ENCODE measurements at places on chromosomes 1 and 21. TPM values are rescaled to one million over a fixed set of nuclear protein-coding genes. Genes with fewer than 3 reads are reported as not detected.

DNA sequence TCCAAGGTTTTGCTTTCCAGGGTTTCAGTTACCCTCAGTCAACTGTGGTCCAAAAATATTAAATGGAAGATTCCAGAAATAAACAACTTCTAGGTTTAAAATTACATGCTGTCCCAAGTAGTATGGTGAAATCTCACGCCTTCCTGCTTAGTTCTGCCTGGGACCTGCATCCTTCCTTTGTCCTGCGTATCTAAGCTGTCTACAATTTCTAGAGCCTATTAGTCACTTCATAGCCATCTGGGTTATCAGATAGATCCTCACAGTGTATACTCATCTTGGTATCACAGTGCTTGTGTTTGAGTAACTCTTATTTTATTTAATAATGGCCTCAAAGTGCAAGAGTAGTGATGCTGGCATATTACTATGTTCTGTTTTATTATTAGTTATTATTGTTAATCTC is 157.7 kb downstream of the ROR1 start:
- H3K36me3 ChIP-seq = no peaks in the 10 kb centered on the region
- no peak for DNase-seq
- peaks cover 7% of the 10 kb centered on the region for H3K4me1 ChIP-seq
- no peak overlapping the region for H3K4me3 ChIP-seq
- no peak overlapping the region for H3K27ac ChIP-seq

DNA sequence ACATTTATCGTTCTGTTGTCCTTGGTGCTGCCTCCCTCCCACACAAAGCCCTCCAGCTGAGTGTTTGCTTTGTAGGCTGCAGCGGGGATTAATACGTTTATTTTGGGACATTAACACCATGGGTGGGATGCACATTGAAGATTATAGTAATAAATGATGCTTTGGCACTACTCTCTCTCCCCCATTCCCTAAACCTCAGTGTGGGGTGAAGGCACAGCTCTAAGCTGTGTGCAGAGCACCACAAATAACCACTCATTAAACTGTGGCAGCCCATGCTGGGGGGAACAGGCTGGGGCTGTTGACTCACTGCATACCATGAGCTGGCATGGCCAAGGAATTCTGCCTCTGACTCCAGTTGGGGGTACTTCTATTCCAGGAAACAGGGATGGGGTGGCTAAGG is 7.7 kb downstream of the PCP4L1 start:
- H3K4me3 ChIP-seq = no peak overlapping the region
- no peak overlapping the region for H3K27ac ChIP-seq
- DNase-seq = peak; percentile 32

GRCh38 chr21:20151741-20152140 is 846.5 kb upstream of the NCAM2 start:
- H3K4me1 ChIP-seq = no peaks in the 10 kb centered on the region
- no peak overlapping the region for H3K4me3 ChIP-seq
- no peak for DNase-seq
- H3K27ac ChIP-seq = no peak overlapping the region
- H3K36me3 ChIP-seq = no peaks in the 10 kb centered on the region

DNA sequence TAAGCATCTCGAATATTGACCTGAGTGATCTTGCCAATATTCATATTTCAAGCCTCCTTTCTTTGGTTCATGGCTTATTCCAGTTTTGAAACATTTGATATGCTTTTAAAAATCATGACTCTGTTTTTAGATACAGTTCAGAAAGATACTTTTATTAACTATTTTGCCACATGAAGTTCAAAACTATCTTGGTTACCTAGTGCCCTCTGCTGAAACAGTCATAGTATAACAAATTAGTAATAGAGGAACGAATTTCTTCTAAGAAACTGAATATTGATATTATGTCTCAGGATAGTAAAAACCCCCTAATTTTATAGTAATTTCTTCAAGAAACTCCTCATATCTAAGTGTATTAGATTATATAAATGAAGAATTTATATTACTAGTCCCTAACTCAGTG is 52.6 kb upstream of the RC3H1 start:
- no peak for DNase-seq
- H3K4me1 ChIP-seq = no peaks in the 10 kb centered on the region
- no peaks in the 10 kb centered on the region for H3K36me3 ChIP-seq
- no peak overlapping the region for H3K4me3 ChIP-seq

- H3K4me1 ChIP-seq = peaks cover 36% of the 10 kb centered on the region
- no peaks in the 10 kb centered on the region for H3K36me3 ChIP-seq
- peak; percentile 74 for DNase-seq
- no peaks in the 10 kb centered on the region for H3K27me3 ChIP-seq
- no peak overlapping the region for H3K27ac ChIP-seq
- H3K4me3 ChIP-seq = no peak overlapping the region
Observed at GRCh38 chr1:209652873-209653401, 712 bp upstream of the LAMB3 start.

DNA sequence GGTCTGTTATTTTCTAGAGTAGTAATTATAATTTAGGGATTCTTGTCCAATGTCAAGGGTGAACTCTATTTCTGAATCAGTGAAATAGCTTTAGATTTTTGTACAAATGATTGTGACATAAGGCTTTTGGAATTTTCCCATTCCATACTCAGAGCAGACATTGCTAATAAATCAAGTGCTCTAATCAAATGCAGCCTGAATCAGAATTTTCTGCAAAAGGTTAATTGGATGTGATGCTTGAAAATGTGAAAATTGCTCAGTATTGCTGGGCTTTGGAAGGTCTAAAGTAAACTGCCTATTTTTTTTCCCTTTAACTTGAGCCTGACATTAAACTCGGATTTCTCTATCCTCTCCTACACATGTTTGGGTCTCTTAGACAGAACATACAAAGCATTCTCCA is 23.2 kb downstream of the SGIP1 start:
- H3K36me3 ChIP-seq = no peaks in the 10 kb centered on the region
- H3K27me3 ChIP-seq = no peaks in the 10 kb centered on the region
- no peak overlapping the region for H3K4me3 ChIP-seq
- H3K27ac ChIP-seq = no peak overlapping the region
- DNase-seq = no peak

- no peaks in the 10 kb centered on the region for H3K36me3 ChIP-seq
- no peaks in the 10 kb centered on the region for H3K27me3 ChIP-seq
- H3K4me3 ChIP-seq = no peak overlapping the region
- no peak overlapping the region for H3K27ac ChIP-seq
- no peak for DNase-seq
Observed at GRCh38 chr1:235923466-235924021, 56.8 kb upstream of the LYST start.

DNA sequence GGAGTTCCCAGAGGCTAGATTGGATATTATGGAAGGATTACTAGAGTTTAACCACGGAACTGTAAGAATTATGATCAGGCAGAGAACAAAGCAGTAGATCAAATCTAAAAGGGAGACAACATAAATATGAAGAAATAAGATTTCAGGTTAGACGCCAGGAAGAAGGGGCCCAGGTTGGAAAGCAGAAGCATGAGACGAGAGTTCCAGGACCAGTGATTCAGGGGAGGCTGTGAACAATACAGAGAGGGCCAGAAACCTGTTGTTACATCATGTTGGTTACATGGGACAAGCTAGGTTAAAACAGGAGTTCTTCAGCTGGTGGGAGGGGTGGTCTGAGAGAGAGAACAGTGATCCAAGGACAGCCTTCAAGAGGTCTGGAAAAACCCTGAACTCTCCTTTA is 128.4 kb upstream of the MROH9 start:
- H3K36me3 ChIP-seq = no peaks in the 10 kb centered on the region
- no peaks in the 10 kb centered on the region for H3K4me1 ChIP-seq
- no peak overlapping the region for H3K27ac ChIP-seq
- no peak for DNase-seq
- H3K4me3 ChIP-seq = no peak overlapping the region
- no peaks in the 10 kb centered on the region for H3K27me3 ChIP-seq

DNA sequence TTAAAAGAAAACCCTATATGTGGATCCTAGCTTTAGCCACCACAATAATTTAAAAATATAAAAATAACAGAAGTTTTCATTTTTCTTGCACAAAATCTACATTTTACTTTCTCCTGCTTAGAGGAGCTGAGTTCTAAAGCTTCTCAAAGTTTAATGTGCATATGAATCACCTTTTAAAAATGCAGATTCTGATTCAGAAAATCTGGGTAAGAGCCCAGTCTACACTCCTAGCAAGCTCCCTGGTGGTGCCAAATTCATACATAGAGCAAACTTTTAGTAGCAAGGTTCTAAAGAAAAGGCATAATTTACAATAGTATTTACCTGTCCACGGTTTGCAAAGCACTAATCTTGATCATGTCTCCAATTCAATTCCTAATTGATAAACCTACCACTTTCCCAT is 19.3 kb downstream of the RSBN1 start:
- peaks cover 16% of the 10 kb centered on the region for H3K4me1 ChIP-seq
- H3K36me3 ChIP-seq = peaks cover 21% of the 10 kb centered on the region
- no peak overlapping the region for H3K4me3 ChIP-seq
- no peak overlapping the region for H3K27ac ChIP-seq
- no peak for DNase-seq

GRCh38 chr1:26459573-26460031 is 12.6 kb upstream of the HMGN2 start:
- no peak for DNase-seq
- peaks cover 54% of the 10 kb centered on the region for H3K36me3 ChIP-seq
- no peak overlapping the region for H3K4me3 ChIP-seq
- no peaks in the 10 kb centered on the region for H3K4me1 ChIP-seq
- H3K27ac ChIP-seq = no peak overlapping the region

DNA sequence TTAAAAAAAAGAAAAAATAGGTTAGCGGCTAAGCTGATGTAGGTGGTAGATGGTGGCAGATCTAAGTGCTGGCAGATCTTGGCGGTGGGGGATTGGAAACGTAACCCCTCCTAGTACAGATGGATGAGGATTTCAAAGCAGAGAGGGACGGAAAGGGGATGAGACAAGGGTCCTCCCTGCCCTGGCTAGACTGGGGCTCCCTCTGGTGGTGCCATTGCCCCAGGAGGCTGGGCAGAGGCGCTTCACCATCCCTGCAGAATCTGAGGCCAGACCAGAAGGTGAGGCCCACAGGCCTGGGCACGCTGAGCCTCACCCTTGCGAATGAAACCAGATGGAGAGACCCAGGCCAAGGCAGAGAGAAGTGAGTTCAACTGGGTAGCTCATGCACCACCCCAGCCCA is 7.0 kb upstream of the PLEKHA6 start:
- H3K4me1 ChIP-seq = peaks cover 6% of the 10 kb centered on the region
- H3K4me3 ChIP-seq = no peak overlapping the region
- DNase-seq = no peak
- no peaks in the 10 kb centered on the region for H3K27me3 ChIP-seq
- H3K36me3 ChIP-seq = no peaks in the 10 kb centered on the region

DNA sequence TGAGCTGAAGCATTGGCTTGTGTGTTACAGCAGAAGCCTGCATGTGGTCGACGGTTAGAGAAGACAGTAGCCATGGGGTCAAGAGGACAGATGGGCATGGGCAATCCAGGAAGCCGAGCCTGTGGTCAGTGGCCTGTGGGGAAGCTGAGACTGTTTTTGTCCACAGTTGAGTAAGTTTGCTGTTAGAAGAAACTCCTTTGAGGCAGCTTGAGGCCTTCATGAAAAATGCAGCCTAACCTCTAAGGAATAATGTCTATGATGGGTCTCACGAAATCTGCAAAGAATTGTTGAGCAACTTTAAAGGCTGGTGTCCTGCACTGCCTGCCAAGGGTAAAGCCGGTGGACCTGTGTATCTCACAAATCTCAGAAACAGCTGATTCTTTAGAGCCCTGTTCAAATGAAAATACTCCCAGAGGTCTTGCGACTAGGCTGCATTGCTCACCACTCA is 322.4 kb downstream of the SETD4 start:
- H3K4me3 ChIP-seq = no peak overlapping the region
- H3K27ac ChIP-seq = no peak overlapping the region
- peak; percentile 18 for DNase-seq
- H3K4me1 ChIP-seq = no peaks in the 10 kb centered on the region

- H3K27me3 ChIP-seq = no peaks in the 10 kb centered on the region
- no peak overlapping the region for H3K4me3 ChIP-seq
- no peaks in the 10 kb centered on the region for H3K36me3 ChIP-seq
- DNase-seq = no peak
- H3K27ac ChIP-seq = no peak overlapping the region
Observed at GRCh38 chr1:106717591-106717990, 338.9 kb upstream of the PRMT6 start.

DNA sequence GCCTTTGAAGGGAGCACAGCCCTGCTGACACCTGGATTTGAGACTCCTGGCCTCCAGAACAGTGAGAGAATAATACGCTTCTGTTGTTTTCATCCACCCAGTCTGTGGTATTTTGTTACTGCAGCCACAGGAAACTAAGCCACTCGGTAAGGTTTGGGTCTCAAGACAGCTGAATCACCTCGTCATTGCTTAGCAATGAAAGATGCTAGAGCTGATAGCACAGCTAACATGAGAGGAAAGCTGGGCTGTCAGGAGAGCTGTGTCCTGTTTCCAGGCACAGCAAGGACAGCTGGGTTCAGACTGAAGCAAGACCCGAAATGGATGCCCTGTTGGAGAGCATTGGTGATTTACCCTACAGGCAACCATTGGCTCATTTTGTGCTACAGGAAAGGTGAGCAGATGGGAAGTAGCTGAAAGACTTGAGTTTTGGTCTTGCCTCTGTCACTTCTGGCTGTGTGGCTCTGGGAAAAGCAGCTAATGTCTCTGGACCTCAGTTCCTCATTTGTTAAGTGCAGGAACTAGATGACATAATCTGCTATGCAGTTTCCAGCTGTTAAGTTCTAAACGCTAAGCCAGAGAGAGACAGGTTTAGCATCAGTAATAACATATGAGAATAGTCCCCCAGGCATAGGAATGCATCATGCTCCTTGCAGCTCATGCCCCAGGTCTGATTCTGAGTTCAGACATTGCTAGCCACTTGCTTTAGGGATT is 58.0 kb downstream of the CLIC6 start:
- no peak for DNase-seq
- H3K4me1 ChIP-seq = no peaks in the 10 kb centered on the region
- H3K27ac ChIP-seq = no peak overlapping the region
- no peak overlapping the region for H3K4me3 ChIP-seq
- no peaks in the 10 kb centered on the region for H3K27me3 ChIP-seq

GRCh38 chr1:2584686-2585317 is 1.8 kb upstream of the PRXL2B start:
- no peak for DNase-seq
- H3K36me3 ChIP-seq = no peaks in the 10 kb centered on the region
- H3K4me3 ChIP-seq = no peak overlapping the region

The EXTL1 gene
- polyA plus RNA-seq = 0.31 TPM

The C8B gene
- polyA plus RNA-seq = not detected

The SYPL2 gene
- 5.8 TPM for polyA plus RNA-seq

The NMNAT2 gene
- 4.2 TPM for polyA plus RNA-seq

The CYP4B1 gene
- polyA plus RNA-seq = 3.6 TPM

The SYT11 gene
- 1.1 TPM for polyA plus RNA-seq

The VCAM1 gene
- polyA plus RNA-seq = 32.3 TPM

The EXO5 gene
- 8.2 TPM for polyA plus RNA-seq

The ANGPTL1 gene
- polyA plus RNA-seq = 8.3 TPM

Data from adrenal gland (tissue), 19 donors.